Dorsolateral prefrontal cortex (tissue), 122 donors: ENCODE measurements at places on chromosomes 12 and 14. TPM values are rescaled to one million over a fixed set of nuclear protein-coding genes. Genes with fewer than 3 reads are reported as not detected.

The PLEKHD1 gene
- total RNA-seq: 3.2 TPM

The TTC9 gene
- total RNA-seq: 17.9 TPM

The BCL11B gene
- 15.5 TPM for total RNA-seq

The IPO8 gene
- total RNA-seq: 38.6 TPM

The PTPN6 gene
- total RNA-seq: 7.1 TPM

The ATXN7L3B gene
- total RNA-seq: 72.1 TPM

The CLSTN3 gene
- total RNA-seq: 332 TPM

The GMFB gene
- total RNA-seq: 116 TPM

The GOLGA3 gene
- total RNA-seq: 56.3 TPM

The HHIPL1 gene
- total RNA-seq: 18.6 TPM

The MANSC4 gene
- total RNA-seq: 0.42 TPM

The VIPAS39 gene
- 18.6 TPM for total RNA-seq

The NEUROD4 gene
- total RNA-seq: 0.18 TPM

The CLEC2A gene
- 0.76 TPM for total RNA-seq

The RESF1 gene
- 45.7 TPM for total RNA-seq

The KRT83 gene
- total RNA-seq: 0.56 TPM

The CEBPE gene
- not detected for total RNA-seq

The HAL gene
- total RNA-seq: 0.12 TPM

The ITGA7 gene
- total RNA-seq: 112 TPM

The PMCH gene
- total RNA-seq: not detected

The A2M gene
- 123 TPM for total RNA-seq

The OR11H7 gene
- total RNA-seq: not detected

The CPNE6 gene
- 85.7 TPM for total RNA-seq

The NTS gene
- not detected for total RNA-seq

The CLEC6A gene
- not detected for total RNA-seq

The TRAF3 gene
- total RNA-seq: 56.0 TPM

The STYK1 gene
- 17.7 TPM for total RNA-seq

The SERPINA4 gene
- not detected for total RNA-seq

The DACT1 gene
- total RNA-seq: 11.5 TPM

The SMOC1 gene
- 43.3 TPM for total RNA-seq

The SLC17A8 gene
- 0.65 TPM for total RNA-seq

The RASSF9 gene
- total RNA-seq: 0.43 TPM

The PLA2G1B gene
- not detected for total RNA-seq

The SERPINA6 gene
- total RNA-seq: not detected

The TEX52 gene
- total RNA-seq: not detected

The LRRIQ1 gene
- 1.6 TPM for total RNA-seq

The RAB21 gene
- 66.9 TPM for total RNA-seq

The INHBC gene
- total RNA-seq: not detected

The ARMH4 gene
- 31.9 TPM for total RNA-seq

The CLEC2B gene
- 3.0 TPM for total RNA-seq

The CIT gene
- total RNA-seq: 127 TPM

The RFX4 gene
- 45.0 TPM for total RNA-seq

The KRT3 gene
- not detected for total RNA-seq

The LRIG3 gene
- 13.1 TPM for total RNA-seq

The MYF6 gene
- not detected for total RNA-seq

The C12orf42 gene
- 1.9 TPM for total RNA-seq

The LIN7A gene
- 43.4 TPM for total RNA-seq

The ISCA2 gene
- total RNA-seq: 24.7 TPM

The BCDIN3D gene
- 5.7 TPM for total RNA-seq

The DAO gene
- total RNA-seq: 0.64 TPM

The MSRB3 gene
- total RNA-seq: 21.7 TPM

The MYH6 gene
- not detected for total RNA-seq

The KRT80 gene
- total RNA-seq: 0.19 TPM

The MEG3 gene
- 840 TPM for total RNA-seq
